GM12878 (cell line): ENCODE measurements at places on chromosomes 1 and 21. TPM values are rescaled to one million over a fixed set of nuclear protein-coding genes. Genes with fewer than 3 reads are reported as not detected.

Gene AGO4
- 5.0 and 7.9 TPM in 2 replicates for total RNA-seq

Gene PTGER3
- not detected in 2 replicates for total RNA-seq

Gene ECM1
- 1.0 and 1.3 TPM in 2 replicates for total RNA-seq

DNA sequence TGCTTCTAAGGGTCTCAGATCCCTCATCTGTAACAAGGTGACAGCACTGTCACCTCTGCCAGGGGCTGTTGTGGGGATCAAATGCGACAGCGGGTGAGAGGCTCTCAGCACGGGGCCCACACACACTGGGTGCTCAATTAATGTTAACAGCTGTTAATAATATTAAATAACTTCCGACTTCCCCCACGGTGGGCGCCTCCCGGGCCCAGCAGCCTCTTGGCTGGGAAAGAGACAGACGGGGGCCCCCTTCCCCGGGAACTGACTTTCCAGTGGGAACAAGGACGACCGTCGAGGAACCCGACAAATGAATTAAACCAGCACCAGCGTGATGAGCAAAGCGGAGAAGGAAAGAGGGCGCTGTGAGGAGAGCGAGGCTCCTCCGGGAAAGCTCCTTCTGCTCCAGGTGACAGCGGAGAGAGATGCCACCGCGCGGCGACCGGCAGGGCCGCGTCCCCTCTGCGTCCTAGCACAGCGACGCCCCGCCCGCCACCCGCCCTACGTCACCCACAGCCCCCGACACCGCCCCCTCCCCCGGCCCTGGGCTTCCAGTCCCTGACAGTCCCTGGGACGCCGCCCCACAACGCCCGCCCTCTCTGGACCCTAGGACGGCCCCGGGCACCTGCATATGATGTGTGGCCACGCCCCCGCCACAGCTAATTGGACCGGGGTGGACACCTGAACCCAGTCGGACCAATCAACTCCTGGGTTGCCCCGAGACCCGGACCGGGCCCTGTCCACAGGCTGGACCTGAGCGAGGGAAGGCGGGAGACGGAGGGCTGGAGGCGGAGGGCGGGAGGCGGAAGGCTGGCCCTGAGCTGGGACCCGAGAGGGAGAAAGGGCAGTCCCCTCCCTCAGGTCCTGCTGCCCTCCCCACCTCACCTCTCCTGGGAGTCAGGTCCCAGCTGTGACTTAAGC, 38.2 kb downstream of the MATN1 start:
- DNase-seq = no peak

- DNase-seq = no peak
These were observed 309.9 kb upstream of the PRMT6 start for GRCh38 chr1:106746448-106747085.

GRCh38 chr1:9317591-9318417, 25.1 kb downstream of the SPSB1 start:
- DNase-seq = no peak

- DNase-seq = no peak
These were observed 53.1 kb downstream of the APP start for GRCh38 chr21:26117324-26117971.
